HS-5 (cell line): ENCODE measurements at places on chromosomes 11 and 22.

- DNase-seq: no peak
These were observed 7.3 kb downstream of the MN1 start for GRCh38 chr22:27794226-27794625.

GRCh38 chr11:11291041-11292015 lies 61.7 kb downstream of the CSNK2A3 start:
- DNase-seq: no peak

DNA sequence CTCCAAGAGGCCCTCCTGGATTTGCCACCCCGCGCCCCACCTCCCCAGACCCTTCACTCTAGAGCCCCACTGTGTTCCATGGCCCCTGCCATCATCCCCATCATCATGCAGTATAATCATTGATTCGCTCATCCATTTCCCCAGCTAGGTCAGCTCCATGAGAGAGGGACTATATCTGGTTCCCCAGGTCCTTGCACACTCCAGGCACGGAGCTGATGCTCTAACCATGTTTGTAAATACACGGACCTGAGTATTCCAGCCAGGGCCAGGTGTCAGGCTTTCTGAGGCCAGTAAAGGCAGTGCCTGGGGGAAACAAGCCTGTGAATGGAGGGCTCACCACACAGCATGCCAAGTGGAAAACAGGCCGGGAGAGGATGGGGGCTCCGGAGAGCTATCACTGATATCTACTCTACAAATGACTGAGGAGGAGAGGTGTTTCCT lies 27.1 kb upstream of the OAF start:
- DNase-seq: no peak

- DNase-seq: no peak
These were observed 102.6 kb downstream of the CD44 start for GRCh38 chr11:35241531-35241930.

GRCh38 chr22:44451016-44451415 lies 47.0 kb downstream of the RTL6 start:
- DNase-seq: no peak
